ENCODE measurements at places on chromosomes 6 and 20. TPM values are rescaled to one million over a fixed set of nuclear protein-coding genes. Genes with fewer than 3 reads are reported as not detected.

GRCh38 chr20:15905661-15906060 lies 667.6 kb downstream of the KIF16B start:
- no peak for DNase-seq

DNA sequence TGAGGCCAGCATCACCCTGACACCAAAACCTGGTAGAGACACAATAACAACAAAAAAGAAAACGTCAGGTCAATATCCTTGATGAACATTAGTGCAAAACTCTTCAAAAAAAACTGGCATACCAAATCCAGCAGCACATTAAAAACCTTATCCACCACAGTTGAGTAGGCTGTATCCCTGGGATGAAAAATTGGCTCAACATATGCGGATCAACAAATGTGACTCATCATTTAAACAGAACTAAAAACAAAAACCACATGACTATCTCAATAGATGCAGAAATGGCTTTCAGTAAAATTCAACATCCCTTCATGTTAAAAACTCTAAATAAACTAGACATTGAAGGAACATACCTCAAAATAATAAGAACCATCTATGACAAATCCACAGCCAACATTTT lies 59.6 kb upstream of the PHIP start:
- no peak for DNase-seq

GRCh38 chr6:160069050-160069454 lies 52.6 kb upstream of the SLC22A1 start:
- no peak for DNase-seq

- DNase-seq = no peak
These were observed 145.9 kb downstream of the SYNDIG1 start for GRCh38 chr20:24615353-24615752.

GRCh38 chr20:42678895-42679294 lies 510.8 kb downstream of the PTPRT start:
- DNase-seq = peak; percentile 28

GRCh38 chr20:8722277-8722928 lies 346.5 kb upstream of the PLCB4 start:
- peak; percentile 22 for DNase-seq

GRCh38 chr20:40668449-40669228 lies 20.4 kb downstream of the MAFB start:
- no peak for DNase-seq

- no peak for DNase-seq
These were observed 253.4 kb downstream of the PRL start for GRCh38 chr6:22043284-22043962.

DNA sequence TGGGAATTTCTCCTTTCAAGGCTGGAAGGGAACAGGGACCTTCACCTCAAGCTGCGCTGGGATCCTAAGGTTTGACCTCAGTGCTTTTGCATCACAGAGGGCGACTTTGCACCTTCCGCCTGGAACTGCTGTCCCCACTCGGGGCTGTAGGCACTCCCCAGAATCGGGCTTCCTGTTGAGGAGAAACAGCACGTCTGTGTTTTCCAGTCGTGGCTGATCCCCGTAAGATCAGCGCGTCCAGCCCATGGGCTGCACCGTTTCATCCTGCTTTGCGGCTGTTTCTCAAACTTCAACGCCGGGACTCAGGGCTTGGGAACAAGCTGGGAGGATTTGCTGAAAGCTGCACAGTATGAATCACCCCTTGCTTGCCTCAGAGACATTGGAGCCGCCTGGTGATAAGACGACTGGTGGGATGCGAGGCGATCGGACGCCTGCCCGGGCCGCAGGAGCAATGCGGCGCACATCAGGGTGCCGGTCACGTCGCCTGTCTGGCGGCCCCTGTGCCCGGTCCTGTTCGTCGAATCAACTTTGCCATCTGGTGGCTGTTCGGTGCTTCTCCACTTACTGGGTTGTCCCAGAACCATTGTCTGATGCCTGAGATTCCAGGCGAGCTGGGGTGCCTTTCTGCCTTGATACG lies 53.6 kb upstream of the FRMD1 start:
- peak; percentile 75 for DNase-seq

DNA sequence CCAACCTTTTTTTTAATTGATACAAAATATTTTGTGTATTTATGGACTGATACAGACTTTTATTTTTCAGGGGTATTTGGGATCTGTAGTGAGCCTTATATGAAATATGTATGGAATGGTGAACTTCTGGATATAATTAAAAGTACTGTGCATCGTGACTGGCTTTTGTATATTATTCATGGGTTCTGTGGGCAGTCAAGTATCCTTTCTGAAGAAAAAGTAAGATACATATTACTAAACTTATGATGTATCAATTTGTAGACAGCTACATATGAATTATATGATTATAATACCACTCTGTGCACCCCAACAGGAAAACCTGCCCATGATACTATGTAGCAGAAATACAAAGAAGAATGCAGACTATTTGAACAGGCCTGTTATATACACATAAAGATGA lies 47.2 kb downstream of the FIG4 start:
- no peak for DNase-seq

Gene UBR2
- 16.4 TPM for total RNA-seq

Gene SIRPB1
- 0.11 TPM for total RNA-seq

Gene IPCEF1
- 1.2 TPM for total RNA-seq

Gene TAGAP
- total RNA-seq = 0.27 TPM

Gene MAP1LC3A
- 11.3 TPM for total RNA-seq

Gene TNFRSF21
- 52.7 TPM for total RNA-seq

Gene THBS2
- total RNA-seq = 33.5 TPM

Gene BMP2
- total RNA-seq = 1.2 TPM

Gene SMIM13
- total RNA-seq = 9.7 TPM

Gene CALHM5
- total RNA-seq = 0.07 TPM
